ENCODE measurements at places on chromosomes 1 and 21.

GRCh38 chr1:246641394-246641793 lies 75.1 kb downstream of the CNST start:
- DNase-seq = no peak

- DNase-seq = no peak
Observed at GRCh38 chr1:158979229-158979628, 30.5 kb upstream of the IFI16 start.

DNA sequence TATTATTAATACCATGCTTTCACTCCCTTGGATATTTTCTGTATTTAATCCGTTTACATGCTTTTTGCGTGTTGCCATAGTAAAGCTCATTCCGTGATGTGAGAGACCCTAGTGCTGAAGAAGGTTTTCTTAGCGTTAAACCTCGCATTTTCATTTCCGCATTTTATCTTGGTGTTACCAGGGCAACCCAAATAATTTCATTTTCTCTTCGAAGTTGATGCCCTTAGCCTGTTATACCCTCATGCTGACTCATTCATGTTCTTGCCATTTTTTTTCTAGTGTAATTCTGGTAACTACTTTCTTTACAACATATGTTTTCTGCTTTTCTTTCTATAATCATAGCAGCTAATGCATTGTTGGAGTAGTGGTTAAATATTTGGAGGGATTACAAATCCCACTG lies 37.2 kb downstream of the LRRC8C start:
- peak; percentile 92 for DNase-seq

DNA sequence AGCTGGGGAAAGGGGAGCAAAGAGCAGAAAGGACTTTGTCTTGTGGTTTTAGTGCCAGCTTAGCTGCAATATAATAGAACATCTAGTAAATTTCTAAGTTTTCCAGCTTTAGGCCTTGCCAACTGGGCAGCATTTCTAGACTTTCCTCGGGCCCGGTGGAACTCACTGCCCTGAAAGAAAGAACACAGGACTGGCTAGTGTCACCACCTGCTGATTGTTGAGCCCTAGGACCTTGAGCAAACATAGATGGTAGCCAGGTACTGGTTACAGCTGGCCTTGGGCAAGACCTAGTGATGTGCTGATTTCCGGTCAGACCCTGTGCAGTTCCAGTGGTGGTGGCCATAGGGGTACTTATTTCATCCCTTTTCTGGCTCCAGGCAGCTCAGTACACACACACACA lies 753.2 kb upstream of the B3GALT2 start:
- DNase-seq = no peak

- DNase-seq = no peak
Observed at GRCh38 chr1:106526650-106527049, 529.8 kb upstream of the PRMT6 start.

- no peak for DNase-seq
Observed at GRCh38 chr1:204065986-204066300, 7.0 kb upstream of the SOX13 start.

GRCh38 chr1:155198547-155198906 lies 9.2 kb downstream of the THBS3 start:
- no peak for DNase-seq

GRCh38 chr1:25872713-25873112 lies 2.8 kb downstream of the PAQR7 start:
- DNase-seq = peak; percentile 14

DNA sequence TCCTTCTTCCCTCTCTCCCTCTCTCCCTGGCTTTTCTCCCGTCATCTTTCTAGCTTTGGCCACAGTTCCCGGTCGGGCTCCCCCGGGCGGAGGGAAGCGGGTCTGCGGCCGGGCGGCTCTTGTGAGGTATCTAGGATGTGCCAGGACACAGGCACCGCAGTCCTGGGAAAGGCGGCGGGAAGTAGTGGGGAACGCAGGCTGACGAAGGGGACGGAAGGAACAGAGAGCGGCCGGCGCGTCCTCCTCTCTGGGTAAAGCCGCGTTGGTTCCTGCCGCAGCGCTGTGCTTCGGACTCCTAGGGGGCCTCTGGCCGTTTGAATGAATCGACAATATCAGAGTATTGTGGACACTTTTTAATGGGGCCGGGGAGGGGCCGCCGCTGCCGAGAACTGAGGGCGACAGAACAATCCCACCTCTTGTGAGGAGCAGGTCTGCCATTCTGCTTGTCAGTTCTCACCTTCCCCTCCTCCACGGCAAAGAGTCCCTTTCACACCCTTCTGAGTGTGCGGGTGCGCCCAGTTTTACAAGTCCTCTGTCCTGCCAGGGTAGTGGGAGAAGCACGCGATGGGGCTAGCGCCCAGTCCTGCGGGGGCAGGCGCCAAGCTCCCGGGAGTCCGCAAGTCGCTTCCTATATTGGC lies 1.2 kb upstream of the LHX9 start:
- peak; percentile 19 for DNase-seq

GRCh38 chr1:27548858-27549719 lies 54.9 kb downstream of the AHDC1 start:
- no peak for DNase-seq

- peak; percentile 35 for DNase-seq
Observed at GRCh38 chr1:156766298-156767100, 836 bp upstream of the PRCC start.

- DNase-seq = no peak
Observed at GRCh38 chr1:147509786-147510395, 31.4 kb upstream of the BCL9 start.

All from MM.1S (cell line).